ENCODE measurements at places on chromosomes 16 and 17.

DNA sequence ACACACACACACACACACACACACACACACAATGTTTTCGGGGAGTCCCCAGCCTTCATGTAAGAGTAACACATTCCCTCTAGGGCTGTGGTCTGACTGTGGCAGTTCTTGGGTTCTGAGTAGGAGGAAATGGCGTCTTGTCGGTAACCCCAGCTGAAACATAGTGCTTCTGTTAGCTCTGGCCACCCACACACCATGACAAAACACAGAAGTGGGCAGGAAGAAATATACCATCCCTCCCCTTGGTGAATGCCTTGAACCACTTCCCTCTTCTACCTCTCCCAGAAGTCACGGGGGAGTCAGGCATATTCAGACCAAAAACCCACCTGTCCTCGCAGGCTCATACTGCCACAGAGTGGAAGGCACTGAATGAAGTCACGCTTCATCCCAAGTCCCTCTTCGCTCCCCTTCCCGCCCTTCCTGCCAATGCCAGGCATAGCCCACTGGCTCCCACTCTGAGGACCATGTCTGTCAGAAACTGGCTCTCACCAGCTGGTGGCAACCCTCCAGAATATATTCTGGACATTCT is 11.5 kb downstream of the SLC35B1 start:
- peak; percentile 54 for DNase-seq

DNA sequence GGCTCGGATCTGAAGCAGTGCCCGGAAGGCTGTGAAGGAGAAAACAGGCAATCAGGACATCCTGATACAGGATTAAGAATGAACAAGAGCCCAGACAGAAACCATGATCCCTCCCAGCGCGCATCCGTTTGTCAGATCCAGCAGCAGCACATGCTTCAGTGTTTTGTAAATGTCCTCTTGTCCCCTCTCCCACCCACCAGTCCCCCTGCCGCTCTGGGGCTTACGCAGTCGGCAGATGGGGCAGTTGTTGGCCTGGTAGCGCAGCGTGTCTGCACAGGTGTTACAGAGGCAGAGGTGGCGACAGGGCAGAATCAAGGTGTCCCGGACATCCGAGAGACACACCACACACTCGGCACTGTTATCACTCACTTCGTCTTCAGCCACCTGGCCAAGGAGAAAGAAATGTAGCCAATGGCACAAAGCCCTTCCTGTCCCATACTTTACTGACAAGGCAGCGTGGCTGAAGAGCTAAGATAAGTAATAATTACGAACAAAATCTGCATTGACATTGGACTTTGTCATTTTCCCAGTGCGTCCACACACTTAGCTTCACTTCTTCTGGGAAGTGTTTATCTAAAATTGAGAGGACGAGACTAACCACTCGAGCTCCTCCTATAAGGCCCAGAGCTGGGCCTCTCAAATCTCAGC is 20.7 kb upstream of the FOXJ1 start:
- no peak for DNase-seq

- DNase-seq: no peak
These were observed 162.6 kb downstream of the FTO start for GRCh38 chr16:53866520-53866919.

GRCh38 chr16:27235055-27235937 is 32.0 kb downstream of the KDM8 start:
- DNase-seq: peak; percentile 61

GRCh38 chr16:20107083-20107482 is 33.4 kb upstream of the GPR139 start:
- DNase-seq: no peak

DNA sequence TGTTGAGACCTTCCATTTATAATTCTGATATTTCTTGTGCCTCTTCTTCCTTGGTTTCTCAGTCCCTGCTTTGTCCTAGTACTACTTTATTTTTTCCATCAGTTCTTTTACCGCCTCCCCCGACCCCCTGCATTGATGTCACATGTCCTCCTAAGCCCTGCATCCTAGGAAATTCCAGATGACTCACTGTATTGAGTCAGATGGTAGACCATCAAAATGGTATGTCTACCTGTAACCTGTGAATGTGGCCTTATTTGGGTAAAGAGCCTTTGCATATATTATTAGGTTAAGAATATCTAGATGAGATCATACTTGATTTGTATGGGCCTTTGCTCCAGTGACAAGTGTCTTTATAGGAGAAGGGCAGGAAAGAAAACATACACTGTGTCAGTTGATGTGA is 515.3 kb upstream of the CA10 start:
- DNase-seq: no peak

GRCh38 chr17:63519116-63519881 is 3.9 kb upstream of the KCNH6 start:
- DNase-seq: no peak

DNA sequence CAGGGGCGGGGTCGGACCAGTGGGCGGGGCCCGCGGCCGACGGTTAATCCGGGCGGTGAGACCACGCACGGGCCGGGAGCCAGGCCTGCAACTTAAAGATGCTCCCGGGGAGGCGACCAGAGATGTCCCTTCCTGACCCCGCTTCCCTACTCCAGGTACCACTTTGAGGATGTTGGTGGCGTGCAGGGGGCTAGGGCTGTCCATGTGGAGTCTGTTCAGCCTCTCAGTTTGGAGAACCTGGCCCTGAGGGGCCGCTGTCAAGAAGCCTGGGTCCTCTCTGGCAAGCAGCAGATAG is 580 bp downstream of the RANGRF start:
- DNase-seq: no peak

- DNase-seq: peak; percentile 73
These were observed 10.2 kb upstream of the HOXB9 start for GRCh38 chr17:48636177-48637018.

DNA sequence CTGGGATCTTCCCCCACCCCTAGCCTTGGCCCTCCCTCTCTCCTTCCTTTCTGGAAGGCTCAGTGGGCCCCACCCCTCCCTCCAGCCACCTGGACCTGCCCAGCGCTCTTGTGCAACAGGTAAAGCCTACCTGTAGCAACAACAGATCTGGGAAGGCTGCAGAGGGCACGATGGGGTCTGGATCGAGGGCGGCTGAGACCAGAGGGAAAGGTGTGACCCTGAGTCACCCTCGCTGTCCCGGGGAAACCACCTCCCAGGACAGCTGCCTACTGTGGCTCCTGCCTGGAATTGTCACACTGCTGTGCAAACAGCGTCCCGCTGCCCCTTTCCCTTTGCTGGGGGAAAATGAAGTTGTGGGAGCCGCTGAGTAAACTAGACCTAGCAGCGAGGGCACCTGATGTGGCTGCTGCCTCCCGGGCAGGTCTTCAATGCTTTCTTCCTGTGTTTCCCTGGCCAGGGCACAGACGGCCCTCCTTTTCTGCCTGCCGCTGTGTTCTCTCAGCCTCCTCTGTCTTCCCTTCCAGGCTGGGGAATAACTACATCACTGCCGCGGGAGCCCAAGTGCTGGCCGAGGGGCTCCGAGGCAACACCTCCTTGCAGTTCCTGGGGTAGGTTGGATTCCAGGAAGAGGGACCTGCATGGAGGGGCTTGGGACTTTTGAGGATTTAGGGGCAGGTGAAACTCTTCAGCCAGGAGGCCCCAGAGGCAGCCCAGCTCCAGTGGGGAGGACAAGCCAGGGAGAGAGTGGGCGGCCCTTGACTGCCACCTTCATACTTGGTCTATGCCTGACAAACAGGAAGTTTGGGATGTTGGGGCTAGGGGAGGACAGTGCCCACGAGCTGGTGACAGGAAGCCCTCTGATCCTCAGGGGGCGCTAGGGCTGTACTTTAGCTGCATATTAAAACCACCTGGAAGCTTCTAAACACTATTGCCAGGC is 22.2 kb upstream of the CYLD start:
- DNase-seq: no peak

DNA sequence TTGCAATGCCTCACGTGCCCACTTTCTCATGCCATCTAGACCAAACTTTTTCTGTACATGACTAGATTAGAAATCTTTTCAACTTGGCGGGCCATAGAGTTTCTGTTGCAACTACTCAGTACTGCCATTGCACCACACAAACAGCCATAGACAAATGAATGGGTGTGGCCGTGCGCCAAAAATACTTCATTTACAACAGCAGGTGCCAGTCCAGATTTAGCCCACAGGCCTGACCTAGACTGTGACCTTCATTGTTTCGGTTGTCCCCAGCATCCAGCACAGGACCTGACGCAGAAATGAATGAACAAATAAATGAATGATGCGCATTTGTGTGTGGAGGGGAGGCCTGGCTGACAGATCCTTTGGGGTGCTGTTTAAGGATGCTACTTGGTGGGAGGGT is 14.3 kb upstream of the PDK2 start:
- no peak for DNase-seq

DNA sequence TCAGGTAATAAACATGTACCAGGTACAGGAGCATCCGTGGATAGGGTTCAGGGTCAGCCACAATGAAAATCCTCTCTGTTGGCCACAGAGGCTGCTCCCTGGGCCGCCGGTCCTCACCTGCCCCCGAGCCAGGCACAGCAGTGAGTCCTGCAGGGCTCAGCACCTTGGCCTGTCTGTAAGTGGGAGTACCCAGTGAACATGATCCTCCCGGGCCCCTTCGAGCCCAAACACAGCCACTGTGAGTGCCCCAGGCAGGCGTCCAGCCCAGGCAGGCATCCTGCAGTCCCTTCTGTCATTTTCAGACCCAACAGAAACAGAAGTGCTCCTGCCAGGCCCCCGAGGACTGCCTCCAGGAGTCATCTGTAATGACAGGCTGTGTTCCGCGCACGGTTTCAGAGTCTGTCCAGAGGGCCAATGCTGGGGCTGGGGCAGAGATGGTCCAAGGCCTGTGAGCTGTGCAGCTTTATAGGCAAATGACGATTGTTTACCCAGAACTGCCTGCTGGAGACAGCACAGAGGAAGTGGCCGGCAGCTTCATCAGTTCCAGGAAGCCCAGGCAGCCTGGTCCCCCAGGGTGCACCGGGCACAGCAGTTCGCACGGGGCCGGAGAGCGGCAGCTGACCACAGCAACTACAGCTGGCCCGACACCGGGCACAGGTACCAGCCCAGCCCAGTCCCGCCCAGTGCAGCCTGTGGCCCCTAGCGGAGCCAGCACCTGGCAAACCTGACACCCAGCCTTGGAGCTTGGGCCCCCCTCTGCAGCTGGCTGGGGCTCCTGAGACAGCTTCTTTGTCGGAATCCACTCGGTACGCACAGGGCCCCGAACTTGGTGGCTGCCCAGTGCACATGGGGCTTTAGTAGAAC is 13.2 kb downstream of the SLC7A5 start:
- DNase-seq: no peak

DNA sequence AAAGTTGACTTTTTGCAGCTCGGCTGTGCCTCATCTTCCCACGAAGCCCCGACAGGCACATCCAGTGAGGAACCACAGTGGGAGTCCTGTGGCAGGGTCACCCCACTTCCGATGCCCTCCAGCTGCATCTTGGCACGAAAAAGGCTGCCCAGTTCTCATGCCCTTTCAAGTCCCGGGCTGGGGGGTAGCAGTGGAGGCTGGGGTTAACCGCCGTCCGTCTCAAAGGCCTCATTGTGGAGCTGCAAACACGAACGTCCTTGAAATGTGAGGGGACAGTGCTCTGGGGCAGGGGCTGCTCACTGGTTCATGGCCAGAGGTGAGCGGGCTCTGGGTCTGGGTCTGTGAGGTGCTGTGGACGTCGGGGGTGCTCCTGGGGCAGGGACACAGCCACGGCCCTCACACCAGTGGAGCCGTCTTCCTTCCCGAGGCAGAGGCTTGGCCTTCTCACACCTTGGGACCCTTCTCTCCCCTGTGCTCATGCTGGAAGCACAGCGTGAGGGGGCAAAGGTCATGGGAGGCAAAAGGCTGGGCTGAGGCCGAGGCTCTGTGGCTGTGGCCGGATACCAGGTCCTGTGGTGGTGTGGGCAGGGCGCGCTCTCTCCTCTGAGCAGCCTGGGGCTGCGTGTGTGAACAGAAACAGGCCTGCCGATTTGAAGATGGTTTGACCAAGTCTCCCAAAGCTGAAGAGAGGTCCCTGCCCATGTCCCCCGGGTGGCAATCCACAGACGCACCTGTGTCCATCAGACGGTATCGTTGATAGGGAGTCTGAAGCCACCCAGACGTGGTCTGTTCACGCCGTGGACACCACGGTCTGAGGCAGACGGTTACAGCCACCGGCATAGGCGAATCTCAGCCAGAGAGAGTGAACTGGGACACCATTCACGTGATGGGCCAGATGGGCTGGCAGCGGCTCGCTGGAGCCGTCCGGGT is 3.1 kb upstream of the MC1R start:
- no peak for DNase-seq

- peak; percentile 56 for DNase-seq
These were observed 8.5 kb upstream of the ICAM2 start for GRCh38 chr17:64028874-64029464.

DNA sequence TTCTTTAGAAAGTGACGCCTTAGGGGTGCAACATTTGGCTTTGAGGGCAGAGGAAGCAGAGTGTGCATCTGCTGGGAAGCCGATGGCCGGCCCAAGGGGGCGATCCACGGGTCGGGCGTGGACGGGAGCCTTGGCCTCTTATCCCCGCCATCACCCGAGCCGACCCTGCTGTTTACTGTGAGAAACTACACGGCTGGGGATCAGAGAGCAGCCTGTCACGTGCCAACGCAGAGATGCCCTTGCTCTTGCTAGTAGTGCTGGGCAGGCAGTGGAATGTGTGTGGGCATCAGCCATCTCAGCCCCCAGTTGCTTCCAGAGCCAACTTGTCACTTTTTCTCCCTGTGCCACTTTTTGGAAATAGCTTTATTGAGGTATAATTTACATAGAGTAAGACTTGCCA is 26.7 kb upstream of the ITGB4 start:
- no peak for DNase-seq

GRCh38 chr16:54006693-54007092 is 279.9 kb downstream of the IRX3 start:
- no peak for DNase-seq

- no peak for DNase-seq
These were observed 522 bp upstream of the VEZF1 start for GRCh38 chr17:57988301-57989250.

DNA sequence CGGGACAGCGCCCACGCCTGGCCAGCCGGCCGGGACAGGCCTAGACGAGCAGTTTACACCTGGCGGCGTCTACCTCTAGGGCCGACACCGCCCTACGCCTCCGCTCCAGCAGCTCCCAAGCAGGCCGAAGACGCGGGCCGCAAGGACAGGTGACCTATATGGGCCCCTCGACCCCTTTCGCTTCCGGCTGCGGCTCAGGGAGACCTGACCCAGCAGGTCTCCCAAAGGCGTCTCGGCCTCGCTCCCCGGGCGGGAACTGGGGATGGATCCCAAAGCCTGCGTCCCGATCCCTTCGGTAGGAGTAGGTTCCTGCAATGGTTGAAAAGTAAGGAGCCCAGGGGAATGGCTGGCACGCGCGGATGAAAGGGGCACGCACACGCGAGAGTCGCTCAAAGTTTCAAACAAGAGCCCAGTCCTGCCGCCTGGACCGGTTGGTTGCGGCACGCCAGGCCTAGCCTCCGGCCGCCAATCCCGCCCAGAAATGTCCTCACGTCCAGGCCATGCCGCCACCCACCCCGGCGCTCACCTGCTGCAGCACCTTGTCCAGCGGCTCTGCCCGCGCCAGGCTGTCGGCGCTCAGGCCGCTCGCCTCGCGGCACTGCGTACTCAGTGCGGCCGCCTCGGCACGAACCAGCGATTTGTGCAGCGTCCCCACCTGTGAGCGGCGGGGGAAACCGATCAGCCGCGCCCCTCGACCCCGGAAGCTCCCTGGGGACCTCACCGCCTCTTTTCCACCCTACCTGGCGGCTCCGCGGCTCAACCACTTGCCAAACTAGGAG is 630 bp downstream of the ESRP2 start:
- no peak for DNase-seq

- DNase-seq: no peak
These were observed 113.9 kb upstream of the MAF start for GRCh38 chr16:79714440-79714839.
